ENCODE measurements at places on chromosomes 5 and 9.

GRCh38 chr5:109594217-109594616, 95.5 kb upstream of the MAN2A1 start:
- DNase-seq: no peak

- DNase-seq: no peak
Observed at GRCh38 chr9:16824545-16825330, 45.7 kb downstream of the BNC2 start.

GRCh38 chr9:70532716-70533115, 118.3 kb upstream of the KLF9 start:
- no peak for DNase-seq

DNA sequence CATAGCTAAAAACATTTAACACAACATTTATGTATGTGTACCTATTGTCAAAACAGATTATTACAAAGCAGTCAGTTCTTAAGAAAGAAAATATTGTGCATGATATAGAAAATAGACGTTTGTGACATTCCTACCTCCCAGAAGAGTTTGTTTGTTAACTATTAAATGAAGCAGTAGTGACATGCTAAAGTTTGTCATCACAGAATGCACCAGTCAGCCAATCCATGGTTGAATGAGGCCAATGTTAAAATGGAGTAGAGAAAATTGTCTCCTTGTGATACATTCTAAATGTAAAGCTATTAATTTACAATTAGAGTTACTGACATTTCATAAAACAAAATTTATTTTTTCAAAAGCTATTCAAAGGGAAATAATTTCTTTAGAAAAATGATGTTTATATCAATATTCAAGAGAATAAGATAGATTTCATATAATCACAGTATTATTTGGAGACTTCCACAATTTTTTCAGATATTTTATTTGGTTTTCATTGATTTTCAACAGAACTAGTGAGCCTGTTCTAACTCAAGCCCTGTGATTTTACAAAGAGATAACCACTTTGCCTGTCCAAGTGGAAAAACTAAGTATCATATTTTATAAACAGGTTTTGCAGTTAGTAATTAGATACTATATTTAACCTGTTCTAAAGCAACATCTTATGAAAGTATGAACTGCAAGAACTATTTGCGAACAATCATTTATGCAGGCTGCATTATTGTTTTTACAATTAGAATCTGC, 176.8 kb downstream of the ISL1 start:
- no peak for DNase-seq

GRCh38 chr9:77876091-77876490, 155.5 kb downstream of the GNAQ start:
- no peak for DNase-seq
